ENCODE measurements at places on chromosomes 12 and 14. TPM values are rescaled to one million over a fixed set of nuclear protein-coding genes. Genes with fewer than 3 reads are reported as not detected.

GRCh38 chr12:11962860-11963259, 107.9 kb upstream of the BCL2L14 start:
- DNase-seq = no peak

Gene MTERF2
- 18.0 TPM for total RNA-seq

GRCh38 chr12:75483431-75483830, 2.9 kb downstream of the GLIPR1 start:
- no peak for DNase-seq

DNA sequence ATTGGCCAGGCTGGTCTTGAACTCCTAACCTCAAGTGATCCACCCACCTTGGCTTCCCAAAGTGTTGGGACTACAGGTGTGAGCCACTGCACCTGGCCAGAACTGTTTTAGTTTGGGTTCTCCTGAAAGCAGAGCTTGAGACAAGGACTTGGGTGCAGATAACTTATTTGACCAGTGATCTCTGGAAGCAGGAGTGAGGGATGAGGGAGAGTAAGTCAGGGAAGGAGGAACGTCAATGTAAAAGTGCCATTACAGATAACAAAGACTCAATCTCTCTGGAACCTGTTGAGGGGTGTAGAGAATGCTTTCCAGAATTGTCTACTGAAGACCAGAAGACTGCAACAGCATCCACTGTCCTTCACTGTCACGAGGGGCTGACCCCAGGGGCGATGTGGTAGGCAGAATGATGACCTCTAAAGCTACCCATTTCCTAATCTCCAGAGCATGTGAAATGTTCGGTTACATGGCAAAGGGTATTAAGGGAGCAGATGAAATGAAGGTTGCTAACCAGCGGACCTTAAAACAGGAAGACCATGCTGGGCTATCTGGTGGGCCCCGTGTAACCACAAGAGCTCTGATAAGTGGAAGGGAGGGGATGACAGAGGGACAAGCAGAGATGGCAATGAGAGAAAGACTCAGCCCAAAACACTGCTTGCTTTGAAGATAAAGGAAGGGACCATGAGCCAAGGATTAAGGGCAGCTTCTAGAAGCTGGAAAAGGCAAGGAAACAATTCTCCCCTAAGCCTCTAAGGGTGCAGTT, 207.8 kb downstream of the RBM19 start:
- no peak for DNase-seq

DNA sequence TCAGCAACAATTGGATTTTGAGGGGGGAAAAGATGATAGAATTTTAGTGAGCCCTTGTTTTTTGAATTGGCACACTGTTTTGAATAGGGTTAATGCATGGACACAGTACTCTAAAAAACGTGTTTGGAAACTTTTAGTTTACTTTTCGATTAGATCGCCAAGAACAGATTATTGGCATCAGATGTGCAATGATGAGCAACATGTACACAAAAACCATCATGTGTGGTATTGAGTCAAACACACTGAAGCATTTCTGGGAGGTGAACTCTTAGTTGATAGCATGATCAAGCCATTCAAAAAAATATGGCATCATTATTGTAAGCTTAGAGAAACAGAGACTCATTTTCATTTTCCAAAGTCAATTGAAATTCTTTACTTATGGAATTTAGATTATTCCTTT, 329.2 kb downstream of the ADAMTS20 start:
- no peak for DNase-seq

DNA sequence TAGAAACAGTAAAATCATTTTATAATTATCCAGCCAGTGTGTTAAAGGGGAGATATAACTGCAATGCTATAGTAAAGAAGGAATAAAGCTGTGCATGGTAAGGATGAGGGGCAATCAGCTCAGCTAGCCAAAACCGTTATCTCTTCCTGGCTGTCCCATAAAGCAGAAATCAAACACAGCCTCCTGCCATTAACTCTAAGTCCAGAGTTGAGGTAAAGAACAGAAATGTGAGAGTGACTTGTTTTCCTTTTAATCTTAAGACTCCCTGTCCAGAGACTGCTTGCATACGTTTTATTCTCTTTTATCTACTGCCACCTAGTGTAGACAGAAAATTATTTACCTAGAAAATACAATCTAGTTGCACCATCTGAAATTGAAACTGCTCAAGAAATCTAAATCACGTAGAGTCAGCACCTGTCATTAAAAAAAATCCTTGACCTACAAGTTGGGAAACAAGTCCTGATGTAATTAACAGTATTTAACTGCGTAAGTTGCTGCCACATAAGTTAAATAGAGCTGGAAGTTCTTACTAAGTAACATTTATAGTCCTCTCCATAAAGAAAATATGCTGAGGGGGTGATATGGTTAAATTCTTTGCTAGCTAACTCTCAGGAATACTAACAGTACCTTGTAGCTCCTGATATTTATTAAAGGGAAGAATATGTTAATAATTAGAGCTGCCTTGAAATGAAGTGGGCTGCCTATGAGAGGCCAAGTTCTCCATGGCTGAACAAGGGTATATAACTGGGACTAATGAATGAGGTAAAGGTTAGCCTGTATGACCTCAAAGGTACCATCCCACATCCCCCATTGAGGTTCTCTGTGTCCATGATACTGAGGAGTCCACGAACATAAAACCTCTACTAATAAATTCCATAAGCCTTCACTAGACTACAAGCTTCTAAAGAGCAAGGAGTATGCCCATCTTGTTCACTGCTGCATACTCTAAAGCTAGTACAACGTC, 62.7 kb downstream of the GALNT4 start:
- DNase-seq = no peak

GRCh38 chr12:104083769-104084475, 19.6 kb downstream of the HCFC2 start:
- no peak for DNase-seq

DNA sequence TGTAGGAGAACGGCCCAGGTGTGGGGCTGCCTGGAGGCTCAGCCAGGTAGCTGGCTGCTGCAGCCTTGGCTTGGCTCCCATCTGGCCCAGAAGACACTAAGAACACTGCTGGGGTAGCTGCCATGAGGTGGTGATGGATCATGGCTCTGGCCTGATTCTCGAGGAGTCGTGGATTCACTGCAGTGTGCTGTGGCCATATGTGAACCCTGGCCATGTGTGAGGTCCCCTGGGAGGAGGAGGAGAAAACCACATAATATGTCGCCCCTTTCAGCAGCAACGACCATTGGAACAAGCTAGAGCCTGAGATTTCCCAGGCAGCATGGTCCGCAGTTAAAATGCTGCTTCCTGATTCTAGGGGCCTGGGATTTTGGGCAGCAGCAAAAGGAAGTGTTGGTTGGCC, 4.0 kb upstream of the PRMT8 start:
- DNase-seq = no peak

- DNase-seq = no peak
These were observed 23.7 kb downstream of the PRPF40B start for GRCh38 chr12:49646871-49647654.

DNA sequence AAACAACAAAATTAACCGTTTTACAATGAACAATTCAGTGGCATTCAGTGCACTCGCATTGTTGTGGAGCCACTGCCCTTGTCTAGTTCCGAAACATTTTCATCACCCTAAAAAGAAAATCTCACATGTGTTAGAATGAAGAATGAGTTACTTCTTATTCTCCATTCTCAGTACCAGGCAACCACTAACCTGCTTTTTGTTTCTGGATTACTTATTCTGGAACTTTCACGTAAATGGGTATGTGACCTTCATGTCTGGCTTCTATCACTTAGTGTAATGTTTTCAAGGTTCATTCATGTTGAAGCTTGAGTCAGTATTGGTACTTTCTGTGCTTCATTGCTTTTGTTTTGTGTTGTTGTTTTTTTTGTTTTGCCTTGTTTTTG, 15.6 kb downstream of the RCOR1 start:
- DNase-seq = no peak

DNA sequence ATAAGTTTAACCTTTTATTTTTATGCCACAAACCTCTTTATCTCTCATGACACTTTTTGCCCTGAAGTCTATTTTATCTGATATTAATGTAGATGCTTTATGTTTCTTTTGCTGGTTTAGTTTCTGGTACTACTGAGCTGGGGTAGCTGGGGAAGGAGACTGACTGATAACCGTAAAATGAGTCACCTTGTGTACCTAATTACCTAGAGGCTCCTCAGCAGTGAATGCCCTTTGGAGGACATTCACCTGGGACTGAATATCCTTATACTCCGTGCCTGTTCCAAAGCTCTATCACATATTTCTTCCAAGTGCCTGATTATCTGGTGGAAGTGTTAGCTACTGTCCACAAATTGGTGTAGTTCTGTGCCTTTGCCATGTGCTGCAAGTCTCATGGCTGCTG, 13.9 kb downstream of the ATL1 start:
- no peak for DNase-seq

DNA sequence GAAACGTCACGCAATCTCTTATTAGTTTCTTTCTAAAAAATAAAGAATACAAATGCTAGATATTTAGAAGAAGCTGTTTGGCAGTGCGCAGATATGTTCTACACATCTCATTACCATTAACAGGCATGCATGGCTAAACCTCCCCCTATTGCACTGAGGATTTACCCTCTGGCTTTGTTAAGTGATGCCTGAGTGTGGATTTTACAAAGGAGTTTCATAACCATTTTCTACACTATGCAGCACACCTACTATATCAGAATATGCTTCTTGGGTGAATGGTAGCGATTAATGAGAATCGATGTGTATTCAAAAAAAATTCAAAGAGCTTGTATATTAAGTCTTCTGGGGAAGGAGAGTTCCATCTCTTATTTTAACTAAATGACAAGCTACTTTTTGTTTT, 1.1 kb upstream of the RMST start:
- DNase-seq = no peak

GRCh38 chr14:30159374-30159773, 231.7 kb upstream of the PRKD1 start:
- DNase-seq = no peak

DNA sequence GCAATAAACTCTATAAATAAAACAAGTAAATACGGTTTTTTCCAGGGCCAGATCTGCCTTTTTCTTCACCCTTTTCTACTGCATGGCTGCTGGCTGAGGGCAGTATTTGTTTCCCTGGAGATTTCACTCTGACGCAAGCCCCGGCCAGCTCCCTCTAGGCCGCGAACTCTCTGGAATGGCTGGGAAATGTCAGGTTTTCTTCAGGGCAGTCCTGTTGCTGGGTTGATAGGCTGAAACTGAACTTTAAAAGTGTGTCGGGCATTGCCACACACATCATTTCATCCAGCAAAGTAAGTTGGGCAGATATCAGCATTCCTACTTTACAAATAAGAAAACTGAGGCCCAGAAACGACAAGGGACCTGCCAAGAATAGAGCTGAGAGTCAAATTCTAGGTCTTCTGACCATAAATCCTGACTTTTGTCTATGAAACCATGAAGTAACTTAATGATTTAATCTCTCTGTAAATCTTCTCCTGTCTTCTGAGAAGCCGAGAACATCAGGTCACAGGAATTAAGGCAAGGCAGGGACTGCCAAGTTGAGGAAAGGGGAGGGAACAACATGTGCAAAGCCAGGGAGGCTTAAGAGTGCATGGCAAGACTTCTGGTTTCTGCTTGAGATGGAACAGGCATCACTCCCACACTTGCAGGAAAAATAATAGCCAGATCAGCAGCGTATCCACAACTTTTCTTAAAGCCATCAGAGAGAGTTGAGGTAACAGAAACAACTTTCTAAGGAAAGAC, 205.0 kb upstream of the CCDC196 start:
- DNase-seq = no peak

Gene RBM25
- total RNA-seq = 76.4 TPM

GRCh38 chr12:79301181-79301580, 389.6 kb downstream of the PAWR start:
- no peak for DNase-seq

Gene PTCSC3
- total RNA-seq = not detected

- DNase-seq = peak; percentile 3
These were observed 152.2 kb downstream of the BCL11B start for GRCh38 chr14:99119554-99120525.

GRCh38 chr14:64880221-64881121, 764 bp upstream of the SPTB start:
- no peak for DNase-seq

GRCh38 chr14:68535404-68536017, 257.4 kb downstream of the ZFP36L1 start:
- DNase-seq = no peak

Gene PRB2
- total RNA-seq = not detected

DNA sequence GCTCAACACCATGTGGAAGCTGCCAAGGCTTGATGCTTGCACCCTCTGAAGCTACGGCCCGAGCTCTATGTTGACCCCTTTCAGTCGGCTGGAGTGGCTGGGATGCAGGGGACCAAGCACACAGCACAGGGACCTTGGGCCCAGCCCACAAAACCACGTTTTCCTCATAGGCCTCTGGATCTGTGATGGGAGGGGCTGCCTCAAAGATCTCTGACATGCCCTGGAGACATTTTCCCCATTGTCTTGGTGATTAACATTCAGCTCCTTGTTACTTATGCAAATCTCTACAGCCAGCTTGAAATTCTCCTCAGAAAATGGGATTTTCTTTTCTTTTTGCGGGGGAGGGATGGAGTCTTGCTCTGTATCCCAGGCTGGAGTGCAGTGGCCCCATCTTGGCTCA, 46.3 kb downstream of the MON2 start:
- DNase-seq = no peak

GRCh38 chr14:44040561-44040960, 466.5 kb downstream of the FSCB start:
- DNase-seq = no peak

DNA sequence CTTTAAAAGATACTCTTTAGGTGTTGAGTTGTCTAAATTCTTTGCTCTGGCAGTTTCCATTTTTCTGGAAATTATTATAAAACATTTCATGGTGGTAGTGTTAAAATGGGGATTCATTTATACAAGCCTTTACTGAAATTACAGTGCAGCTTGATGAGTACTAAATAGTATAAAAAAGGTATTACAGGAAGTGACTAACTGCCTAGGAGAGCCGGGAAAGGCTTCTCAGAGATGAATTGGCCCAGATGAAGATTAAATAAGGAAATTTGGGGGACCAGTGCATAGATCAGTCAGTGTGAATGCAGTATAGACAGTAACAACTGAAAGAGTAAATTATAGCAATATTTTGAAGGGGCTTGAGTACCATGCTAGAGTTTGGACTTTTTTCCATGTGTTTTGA, 7.5 kb downstream of the PSMA6 start:
- no peak for DNase-seq

Gene ALKBH2
- total RNA-seq = 18.9 TPM

GRCh38 chr14:50288146-50288545, 23.9 kb downstream of the L2HGDH start:
- DNase-seq = no peak

DNA sequence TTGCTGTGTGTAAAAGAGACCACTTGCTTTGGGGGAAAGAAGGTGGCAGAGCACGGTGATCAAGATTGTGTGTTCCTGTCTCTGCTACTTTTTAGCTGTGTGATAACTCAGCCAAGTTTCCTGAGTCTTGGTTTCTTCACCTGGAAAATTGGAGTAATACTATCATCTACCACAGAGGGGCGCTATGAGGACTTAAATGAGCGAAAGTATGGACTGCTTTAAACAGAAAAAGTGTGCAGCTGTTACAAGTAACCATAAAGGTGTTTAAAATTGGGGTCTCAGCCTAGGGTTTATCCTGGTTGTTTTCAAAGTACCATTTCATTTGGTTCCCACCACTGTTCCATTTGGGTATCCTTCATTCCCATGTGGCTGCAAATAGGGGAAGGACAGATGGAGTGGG, 65.9 kb upstream of the WSCD2 start:
- no peak for DNase-seq
